Fibroblast of villous mesenchyme (primary cell): ENCODE measurements at places on chromosomes 1 and 21.
A peak's percentile ranks its signal among the peaks of the same experiment; 100 is the strongest.

DNA sequence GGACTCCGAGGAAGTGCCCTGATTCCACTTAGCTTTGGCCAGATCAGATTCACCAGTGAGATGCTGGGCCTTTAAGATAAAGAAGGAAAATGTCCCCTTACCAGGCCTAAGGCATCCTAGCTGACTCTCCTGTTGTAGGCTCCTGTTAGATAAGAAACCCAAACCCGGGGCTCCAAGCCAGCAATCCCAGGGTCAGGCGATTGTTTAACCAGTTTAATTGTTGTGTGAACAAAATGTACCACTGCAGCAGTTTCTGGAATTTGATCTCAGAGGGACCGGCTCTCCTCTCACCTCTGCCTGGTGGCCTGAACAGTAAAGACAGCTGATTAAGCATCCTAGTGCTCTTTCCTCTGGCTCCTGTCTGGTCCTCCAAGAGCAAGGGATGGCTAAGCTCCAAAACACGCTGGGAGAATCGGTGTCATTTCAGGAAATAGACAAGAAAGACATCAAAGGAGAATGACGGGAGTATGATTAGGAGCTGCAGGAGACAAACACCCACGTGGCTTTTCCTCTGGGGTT is 9.3 kb upstream of the KLHDC8A start:
- no peak for DNase-seq

DNA sequence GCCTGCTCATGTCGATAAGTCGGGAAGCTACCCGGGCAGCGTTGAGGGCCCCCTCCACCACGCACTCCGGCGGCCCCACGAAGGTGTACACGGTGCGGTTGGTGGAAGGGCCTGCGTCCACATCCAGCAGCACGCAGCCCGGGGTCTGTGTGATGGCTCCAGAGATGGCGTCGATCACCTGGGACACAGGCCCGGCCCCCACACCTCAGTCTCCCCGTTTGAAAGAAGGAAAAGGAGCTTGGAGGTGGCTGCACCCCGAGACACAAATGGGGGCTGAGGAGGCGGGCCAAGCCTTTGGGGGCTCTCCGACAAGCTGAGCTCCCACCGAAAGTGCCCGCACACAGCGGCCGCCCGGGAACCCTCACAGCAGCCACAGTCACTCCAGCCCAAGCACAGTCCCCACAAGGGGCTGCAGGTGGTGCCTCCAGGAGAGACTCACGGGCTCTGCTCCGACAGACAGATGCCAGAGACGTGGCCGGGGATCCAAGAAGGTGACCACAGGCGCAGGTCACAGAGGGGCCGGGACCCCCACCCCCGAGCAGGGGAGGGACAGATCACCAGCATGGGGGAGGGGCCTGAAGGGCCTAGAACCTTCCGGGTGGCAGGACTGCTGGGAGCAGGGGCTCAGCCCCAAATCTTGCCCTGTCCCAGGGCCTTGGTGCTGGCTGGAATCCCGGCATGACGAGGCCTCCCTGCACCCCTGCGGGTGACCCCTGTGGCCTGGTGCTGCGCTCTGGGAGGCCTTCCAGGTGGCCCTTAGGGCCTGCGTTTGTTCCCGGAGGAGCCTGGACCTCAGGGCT is 1.0 kb downstream of the FTCD start:
- no peak for DNase-seq

DNA sequence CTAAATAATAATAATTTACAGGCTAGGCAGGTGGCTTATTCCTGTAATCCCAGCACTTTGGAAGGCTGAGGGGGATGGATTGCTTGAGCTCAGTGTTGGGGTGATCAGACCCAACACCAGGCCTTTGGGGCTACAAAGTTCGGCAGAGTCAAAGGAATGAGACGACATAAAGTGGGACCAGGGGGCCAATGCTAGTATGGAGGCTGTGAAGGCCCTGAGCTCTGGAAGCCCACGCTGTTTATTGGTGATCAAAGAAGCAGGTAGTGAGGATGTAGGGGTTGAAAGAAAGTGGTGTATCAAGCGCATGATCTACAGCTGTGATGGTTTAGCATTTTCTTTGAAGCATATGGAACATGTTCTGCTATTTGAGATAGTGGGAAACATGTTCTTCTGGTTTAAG is 5.6 kb downstream of the BTBD8 start:
- DNase-seq, result no peak

DNA sequence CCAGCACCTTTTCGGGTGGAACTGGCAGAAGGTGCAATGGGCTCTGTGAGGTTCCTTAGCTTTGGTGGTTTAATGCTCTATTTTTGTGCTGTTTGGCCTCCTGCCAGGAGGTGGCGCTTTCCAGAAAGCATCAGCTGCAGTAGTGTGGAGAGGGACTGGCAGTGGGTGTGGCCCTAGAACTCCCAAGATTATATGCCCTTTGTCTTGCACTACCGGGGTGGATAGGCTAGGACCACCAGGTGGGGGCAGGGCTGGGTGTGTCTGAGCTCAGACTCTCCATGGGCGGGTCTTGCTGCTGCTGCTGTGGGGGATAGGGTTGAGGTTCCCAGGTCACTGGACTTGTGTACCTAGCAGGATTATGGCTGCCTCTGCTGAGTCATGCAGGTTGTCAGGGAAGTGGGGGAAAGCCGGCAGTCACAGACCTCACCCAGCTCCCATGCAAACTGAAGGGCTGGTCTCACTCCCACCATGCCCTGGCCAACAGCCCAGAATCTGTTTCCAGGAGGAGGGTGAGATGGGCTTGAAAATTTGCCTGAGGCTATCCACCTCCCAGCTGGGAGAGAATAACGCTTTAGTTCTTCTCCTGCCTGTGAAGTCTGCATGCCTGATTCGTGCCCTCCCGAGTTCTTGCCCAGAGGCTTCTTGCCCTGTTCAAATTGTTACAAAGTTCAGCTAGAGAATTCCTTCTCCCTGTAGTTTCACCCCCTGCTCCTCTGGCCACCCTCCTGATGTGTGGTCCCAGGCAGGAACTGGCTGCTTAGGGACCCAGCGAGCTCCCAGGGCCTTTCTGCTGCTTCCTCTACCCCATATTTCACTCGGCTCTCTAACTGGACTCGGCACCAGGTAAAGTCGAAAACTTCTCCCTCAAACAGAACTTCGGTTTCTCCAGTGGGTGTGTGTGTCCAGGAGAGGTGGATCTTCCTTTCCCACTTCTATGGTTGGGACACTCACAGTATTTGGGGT is 76.5 kb upstream of the BTG3 start:
- DNase-seq, result peak; percentile 45

DNA sequence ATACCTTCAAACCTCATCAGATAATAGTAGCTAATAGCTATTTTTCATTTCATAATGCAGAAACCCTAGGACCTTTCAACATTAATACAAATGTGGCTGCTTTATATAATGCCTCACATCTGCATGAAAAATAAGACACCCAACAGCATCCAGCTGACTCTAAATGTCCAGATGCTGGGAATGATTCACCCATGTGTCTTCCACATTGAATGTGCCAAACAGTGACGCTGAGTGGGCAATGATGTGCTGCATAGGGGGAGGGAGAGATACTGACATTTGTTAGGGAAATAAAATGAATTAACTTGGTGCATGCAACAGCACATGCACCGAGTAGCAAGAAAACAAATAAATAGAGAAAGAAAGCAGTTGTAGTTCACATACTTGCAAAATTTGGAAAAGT is 199.3 kb downstream of the DSCAM start:
- no peak for DNase-seq

DNA sequence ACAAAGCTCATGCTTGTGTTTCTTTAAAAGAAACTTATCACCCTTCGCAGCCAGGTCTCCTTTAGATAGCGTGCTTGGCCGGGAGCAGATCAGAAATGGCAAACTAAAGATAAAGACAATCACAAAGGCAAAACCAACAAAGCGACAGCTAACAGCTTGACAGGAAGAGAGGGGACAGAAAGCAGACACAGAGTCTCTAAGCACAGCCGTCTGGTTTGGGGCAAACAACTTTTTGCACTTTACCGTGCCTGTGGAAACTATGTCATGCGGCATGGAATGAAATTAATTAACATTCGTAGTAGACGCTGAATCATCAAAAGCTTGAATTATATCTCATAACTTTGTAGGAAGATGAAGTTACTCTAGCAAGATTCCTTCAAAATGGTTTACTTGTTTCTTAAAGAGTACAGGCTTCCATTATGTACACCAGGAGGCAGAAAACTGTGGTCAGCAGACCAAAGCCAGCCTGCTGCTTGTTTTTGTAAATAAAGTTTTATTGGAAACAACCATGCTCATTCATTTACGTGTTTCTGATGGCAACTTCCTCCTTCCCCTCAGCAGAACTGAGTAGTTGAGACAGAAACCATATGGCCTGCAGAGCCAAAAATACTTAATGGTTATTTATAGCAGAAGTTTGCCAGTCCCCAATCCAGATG is 183.2 kb downstream of the KIF26B start:
- peak; percentile 58 for DNase-seq

GRCh38 chr1:37513795-37514349 is 694 bp downstream of the MEAF6 start:
- no peak for DNase-seq

DNA sequence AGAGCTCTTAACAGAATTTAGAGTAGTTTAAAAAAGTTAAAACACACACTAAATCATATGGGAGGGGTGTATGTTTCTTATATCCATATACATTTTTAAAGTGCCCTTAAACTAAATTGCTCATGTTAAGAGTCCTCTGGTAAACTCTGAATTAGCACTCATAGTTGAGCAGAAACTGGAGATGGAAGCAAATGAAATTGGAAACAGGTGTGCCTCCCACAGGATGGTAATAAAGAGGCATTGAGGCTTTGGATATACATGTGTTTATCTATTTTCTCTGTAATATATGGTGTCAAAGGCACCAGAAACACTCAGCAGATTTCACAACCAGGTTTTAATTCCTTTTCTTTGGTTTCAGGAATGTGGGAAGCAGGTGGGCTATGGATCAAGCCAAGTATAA is 188.6 kb downstream of the HS2ST1 start:
- no peak for DNase-seq

DNA sequence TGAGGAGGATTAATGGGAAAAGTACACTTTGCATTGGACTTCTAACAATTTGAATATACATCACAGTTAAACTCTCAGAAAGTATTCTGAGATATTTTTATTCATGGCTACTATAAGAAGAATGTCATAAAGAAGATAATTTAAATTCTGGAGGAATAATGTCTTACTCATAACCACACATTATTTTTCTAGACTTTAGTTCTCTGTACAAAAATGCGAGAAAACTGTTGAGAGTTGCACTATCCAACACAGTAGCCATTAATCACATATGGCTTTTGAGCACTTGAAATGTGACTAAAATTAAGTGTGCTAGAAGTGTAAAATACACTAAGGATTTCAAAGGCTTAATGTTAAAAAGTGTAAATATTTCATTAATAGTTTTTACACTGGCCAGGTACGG is 53.8 kb downstream of the CRB1 start:
- DNase-seq, result no peak

- DNase-seq, result no peak
These were observed 760 bp upstream of the NPHP4 start for GRCh38 chr1:5992814-5993555.

DNA sequence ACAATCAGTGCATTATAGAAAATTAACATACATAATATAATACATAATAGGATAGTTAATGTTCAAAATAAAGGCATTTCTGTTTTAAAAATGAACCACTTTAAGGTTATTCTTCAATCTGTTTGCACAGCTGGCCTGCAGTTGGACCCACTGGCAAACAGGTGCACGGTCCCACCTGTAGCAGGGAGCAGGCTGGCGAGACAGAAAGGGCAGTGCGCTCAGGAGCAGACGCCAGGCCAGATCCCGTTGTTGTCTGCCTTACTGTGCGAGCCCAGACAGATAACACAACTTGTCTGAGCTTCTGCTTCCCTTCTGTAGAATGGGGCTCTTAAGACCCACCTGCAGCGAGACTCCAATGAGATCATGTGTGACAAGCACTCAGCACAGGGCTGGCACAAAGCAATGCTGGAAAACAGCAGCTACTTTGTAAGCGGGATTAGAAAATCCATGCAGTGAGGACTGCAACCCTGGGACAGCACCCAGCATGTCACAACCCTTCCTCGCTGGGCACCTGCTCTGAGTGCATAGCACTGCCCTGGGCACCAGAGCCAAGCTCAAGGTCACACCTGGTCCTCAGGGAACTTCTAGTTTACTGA is 33.5 kb downstream of the VPS26C start:
- DNase-seq, result no peak

GRCh38 chr1:230149751-230150584 is 82.9 kb downstream of the GALNT2 start:
- DNase-seq, result no peak

- no peak for DNase-seq
These were observed 111.3 kb downstream of the HIVEP3 start for GRCh38 chr1:41807390-41807789.

DNA sequence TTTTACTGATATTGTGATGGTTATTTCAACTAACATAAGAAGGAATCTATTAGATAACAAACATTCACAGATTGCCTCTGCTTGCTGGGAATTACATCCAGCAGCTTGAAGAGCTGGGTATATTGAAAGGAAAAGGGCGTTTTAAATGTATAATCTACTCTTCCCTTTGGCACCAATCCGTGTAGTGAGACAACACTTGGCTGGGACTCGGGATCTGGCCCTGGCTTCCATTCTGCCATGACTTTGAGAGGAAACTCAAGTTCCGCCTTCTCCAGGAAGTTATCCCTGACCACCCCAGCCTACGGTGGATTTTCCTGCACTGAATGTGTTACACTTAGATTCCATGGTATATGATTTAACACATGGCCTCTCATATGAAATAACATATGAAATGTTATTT is 86.9 kb upstream of the UBE2U start:
- DNase-seq, result no peak

- no peak for DNase-seq
These were observed 6.8 kb upstream of the PEAR1 start for GRCh38 chr1:156886583-156887281.

GRCh38 chr1:38139738-38140487 is 93.3 kb upstream of the POU3F1 start:
- DNase-seq, result peak; percentile 8

GRCh38 chr1:66413838-66414175 is 120.1 kb upstream of the SGIP1 start:
- no peak for DNase-seq

GRCh38 chr1:43229826-43230780 is 39.7 kb upstream of the TMEM125 start:
- peak; percentile 21 for DNase-seq

- no peak for DNase-seq
These were observed 1917.0 kb downstream of the MRPL39 start for GRCh38 chr21:23690316-23690715.

DNA sequence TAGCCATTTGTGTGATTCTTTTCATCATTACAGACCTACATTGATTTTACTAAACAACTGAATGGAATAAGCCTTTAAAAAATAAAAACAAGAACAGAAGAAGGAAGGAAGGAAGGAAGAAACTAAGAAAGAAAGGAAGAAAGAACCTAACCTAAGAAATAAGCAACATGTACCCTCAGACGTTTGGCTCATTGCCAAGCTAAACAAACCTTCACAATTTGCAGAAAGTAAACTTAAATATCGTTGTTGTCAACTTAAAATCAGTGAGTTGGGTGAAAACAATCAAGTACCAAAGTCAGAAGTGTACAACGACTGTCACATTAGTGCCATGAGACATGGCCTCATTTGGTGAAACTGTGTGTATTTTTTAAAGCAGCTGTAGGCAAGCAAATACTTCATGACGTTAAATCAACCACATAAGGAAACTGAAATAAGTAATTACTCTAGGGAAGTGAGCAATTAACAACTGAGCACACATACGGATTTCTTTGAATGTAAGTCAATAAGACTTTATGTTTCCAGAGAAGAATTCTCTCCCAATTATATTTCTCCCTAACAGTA is 313.1 kb upstream of the TMPRSS15 start:
- no peak for DNase-seq
